NCI-H1417 treated with DMSO at 0.1 percent for 48 hours (cell line): ENCODE measurements at places on chromosomes 1 and 21.
A peak's percentile ranks its signal among the peaks of the same experiment; 100 is the strongest.

DNA sequence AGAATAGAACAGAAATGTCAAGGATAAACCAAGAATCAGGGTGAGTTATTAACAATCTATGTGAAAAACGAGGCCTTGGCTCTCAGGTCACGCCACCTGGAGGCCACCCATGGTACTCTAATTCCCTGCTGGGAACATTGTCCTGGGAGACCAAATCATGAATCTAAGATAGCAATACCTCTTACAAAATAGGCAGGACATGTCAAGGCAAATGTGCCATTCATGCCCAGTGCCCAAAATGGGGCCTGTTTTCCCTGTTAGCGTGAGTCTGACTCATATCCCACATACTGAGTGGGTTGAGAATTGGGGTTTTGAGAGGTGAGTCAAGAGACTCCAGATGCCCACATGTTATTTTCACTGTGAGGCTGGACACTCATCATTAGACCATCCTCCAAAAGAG, 380.8 kb downstream of the HHIPL2 start:
- DNase-seq, result no peak

DNA sequence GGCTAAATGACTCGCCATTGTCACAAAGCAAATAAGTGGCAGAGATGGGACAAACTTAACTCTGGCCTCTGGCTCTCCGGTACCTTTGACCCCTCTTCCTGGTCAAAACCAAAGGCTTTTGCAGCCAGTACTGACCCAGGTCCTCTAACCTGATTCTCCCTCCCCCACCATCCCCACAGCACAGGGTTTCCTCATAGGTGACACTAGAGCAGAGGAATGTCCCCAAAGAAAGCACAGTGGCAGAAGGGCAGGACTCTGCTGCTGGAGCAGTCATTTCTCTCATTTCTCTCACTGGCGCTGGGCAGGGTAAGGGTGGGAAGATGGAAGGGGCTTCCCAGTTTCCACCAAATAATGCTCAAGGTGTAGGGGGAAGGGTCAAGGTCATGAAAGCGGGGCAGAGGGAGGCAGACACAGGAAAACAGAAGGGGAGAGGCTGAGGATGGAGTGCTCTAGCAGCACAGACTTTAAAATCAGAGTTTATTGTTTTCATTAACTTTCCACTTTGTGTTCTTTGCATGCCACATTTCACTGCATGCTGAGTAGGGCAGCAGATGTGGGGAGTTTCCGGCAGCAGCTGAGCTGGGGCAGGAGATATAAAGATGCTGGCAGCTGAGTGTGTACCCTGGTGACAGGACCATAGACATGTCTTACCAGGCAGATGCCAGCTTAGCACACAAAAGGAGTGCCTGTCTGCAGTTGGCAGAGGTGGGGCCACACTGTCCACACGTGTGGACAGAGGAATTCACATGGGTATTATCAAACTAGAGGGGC, 80.5 kb downstream of the FAM78B start:
- no peak for DNase-seq

DNA sequence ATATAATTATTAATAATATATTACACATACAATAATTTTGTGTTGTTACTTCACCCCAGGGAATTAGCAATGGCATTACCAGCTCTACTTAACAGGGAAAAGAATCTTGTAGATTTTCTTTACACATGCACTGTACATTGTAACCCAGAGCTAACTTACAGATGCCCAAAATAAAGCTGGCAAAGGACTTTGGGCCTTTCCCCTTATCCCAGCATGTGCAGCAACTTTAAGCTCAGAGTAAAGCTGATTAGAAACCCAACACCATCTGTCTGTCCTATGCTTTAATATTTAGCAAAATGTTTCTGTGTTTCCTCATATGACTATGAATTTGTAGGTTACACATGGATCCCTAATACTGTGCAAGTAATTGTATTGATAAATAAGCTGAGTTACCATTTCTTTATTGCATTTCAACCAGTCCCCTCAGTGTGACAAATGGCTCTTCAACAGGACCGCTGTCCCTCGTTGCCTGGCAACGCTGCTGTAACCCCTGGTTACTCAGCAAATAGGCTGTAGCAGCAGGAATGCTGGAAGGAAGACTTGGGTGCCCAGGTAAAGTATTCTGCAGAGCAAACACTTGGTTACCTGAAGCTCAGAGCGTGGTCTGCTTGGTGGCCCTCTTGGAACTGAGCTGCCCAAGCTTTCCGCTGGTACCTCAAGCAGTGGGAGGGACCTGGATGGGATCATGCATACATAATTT, at the start of gene USH2A:
USH2A (minus strand) TSS at position 628 of the 700 bp plus-strand sequence. CDS start 1,112 bp downstream, outside the sequence.
- peak; percentile 22 for DNase-seq

GRCh38 chr1:208597571-208597970, 353.4 kb upstream of the PLXNA2 start:
- DNase-seq, result no peak

DNA sequence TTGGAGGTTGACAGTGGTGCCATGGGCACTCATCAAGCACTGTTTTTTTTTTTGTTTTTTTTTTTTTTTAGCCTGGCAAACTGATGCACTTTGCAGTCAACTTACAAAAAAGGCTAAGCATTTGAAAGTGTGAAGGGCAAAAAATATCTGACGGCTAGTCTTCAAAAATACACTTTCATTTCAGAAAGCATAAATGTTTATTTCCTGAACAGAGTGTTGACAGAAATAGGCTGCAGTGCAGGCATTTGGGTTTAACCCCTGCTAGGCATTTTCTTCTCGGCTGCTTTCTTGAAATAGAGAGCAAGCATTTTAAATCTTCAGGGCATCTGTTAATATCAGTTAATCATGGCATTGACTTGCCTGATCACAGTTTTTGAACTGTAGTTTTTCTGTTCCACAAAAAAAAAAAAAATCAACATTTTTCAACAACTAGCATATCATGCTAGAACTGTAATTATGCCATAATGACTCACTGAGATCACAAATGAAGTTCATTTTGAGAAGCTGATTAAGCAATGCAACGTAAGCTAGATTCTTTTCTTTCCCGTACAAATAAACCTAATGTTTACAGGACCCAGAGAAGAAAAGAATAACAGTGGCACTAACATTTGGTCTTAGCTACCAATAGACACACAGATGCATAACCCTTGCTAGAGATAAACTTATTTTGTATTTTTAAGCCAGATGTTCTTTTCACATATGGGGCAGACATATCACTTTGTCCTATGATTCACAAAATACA, 100.4 kb upstream of the USH2A start:
- no peak for DNase-seq

- DNase-seq, result no peak
These were observed 497.4 kb downstream of the DISC1 start for GRCh38 chr1:232123775-232124659.

DNA sequence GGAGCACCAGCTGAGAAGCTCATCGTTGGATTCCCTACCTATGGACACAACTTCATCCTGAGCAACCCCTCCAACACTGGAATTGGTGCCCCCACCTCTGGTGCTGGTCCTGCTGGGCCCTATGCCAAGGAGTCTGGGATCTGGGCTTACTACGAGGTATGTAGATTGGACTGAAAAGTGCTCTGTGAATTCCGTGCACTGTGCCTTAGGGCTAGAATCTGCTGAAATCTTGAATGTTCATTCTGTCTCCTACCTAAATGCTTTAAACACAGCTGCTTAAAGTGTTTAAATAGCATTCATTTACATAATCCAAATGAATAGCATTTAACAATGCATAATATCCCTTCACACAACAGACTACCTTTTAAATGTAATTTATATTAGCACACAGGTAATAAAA, 27.9 kb downstream of the CHIA start:
- DNase-seq, result no peak

GRCh38 chr1:244780311-244780710, 55.1 kb upstream of the COX20 start:
- no peak for DNase-seq

DNA sequence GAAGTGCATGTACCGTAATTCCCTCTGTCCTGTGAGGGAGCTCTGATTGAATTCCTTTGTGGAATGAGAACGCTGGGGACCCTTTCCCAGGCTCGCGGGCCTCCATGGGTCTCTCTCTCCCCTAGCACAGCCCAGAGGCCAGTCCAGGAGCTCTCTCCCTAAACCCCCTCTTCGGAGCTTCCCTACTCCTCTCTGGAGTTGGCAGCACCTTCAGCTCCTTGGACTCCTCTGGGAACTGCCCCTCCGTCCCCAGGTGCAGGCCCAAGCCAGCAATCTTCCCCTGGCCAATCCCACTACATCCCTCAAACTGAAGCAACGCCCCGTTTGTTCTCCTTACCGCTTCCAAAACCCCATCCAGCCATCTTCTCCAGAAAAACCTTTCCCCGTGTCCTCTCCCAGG, 10.5 kb upstream of the SYNC start:
- DNase-seq, result no peak

GRCh38 chr1:215987092-215987875, 420.2 kb downstream of the KCTD3 start:
- no peak for DNase-seq

DNA sequence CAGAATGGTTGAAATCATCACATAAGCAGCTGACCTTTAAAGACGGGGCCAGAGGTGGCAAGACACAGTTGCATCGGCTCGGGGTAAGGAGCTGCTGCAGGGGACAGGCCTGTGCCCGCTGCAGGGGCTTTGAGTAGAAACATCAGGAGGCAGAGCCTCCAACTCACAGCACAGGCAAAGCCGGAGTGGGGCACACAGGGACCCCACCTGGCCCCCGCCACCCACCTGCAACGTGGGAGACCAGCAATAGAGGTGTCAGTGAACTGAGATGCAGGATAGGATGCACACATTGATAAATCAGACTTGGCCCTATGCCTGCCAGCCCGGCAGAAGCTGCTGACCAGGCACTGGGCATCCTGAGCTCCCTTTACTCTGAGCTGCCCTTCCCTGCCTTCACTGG, 257.2 kb downstream of the NPHP4 start:
- DNase-seq, result no peak

GRCh38 chr21:34363733-34364132, at the start of gene KCNE2:
Gene KCNE2 (plus strand): TSS chr21:34364006. CDS start chr21:34370479, 6,473 bp downstream.
- DNase-seq, result no peak

- DNase-seq, result no peak
These were observed 35.9 kb downstream of the CD46 start for GRCh38 chr1:207787776-207788175.

- no peak for DNase-seq
These were observed 179.3 kb downstream of the ZNF326 start for GRCh38 chr1:90174246-90174645.

- no peak for DNase-seq
These were observed 364.7 kb downstream of the LMX1A start for GRCh38 chr1:164991763-164992314.

DNA sequence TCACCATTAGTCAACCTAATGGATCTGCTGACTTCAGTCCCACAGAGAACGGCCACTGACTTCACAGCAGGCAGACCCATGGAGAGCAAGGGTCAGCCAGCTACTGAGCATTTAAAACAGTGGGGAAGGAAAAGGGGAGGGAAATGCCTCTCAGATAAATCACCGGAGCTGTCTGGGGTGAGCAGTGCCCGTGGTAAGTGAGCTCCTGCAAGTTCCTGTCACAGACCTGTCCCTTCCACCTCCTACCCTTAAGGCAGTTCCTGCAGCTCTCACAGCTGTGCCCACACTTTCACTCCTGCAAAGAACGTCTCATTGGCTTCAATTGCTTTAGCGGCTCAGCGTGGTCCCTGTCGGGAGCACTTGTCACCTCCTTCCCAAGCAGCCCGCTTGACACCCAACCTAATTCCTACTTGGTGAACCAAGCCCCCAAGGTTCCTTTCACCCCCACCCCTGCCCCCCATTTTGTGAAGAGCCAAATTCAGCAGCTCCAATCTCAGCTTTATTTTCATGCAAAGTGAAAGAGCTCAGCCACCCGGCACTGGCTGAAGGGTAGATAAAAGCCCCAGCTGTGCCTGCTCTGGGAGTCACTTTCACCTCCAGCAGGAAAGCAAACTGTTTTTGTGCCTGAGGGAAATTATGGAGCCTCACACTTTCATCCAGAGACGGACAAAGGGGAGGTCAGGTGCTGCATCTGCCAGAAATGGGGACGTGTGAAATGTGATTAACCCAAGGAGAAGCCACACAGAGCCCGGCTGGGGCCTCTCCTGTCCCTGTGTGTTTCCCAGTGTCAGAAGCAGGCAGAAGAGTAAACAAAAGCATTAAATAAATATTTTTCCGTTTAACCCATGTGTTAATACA, 306.2 kb downstream of the TTLL7 start:
- DNase-seq, result peak; percentile 11

DNA sequence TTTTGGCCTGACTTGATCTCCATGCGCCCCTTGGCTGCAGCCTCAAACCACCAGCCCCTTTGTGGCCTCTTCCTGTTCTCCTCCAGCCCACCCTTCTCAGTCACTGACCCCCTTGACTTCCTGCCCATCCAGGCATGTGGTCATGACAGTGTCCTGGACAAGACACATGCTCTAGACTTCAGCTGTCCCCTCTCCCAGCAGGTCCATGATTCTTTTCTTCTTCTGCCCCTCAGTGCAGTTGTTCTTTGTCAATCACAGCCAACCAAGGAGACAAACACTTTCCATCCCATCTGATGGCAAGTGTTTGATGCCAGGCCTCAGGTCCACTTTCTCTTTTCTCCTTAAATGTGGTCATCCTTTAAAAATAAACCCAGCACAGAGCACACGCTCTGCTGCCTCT, 49.7 kb downstream of the SYT6 start:
- DNase-seq, result no peak

- DNase-seq, result no peak
These were observed 370.2 kb upstream of the USP24 start for GRCh38 chr1:55585402-55585792.

GRCh38 chr1:204578867-204579664, 62.9 kb downstream of the MDM4 start:
- DNase-seq, result no peak

DNA sequence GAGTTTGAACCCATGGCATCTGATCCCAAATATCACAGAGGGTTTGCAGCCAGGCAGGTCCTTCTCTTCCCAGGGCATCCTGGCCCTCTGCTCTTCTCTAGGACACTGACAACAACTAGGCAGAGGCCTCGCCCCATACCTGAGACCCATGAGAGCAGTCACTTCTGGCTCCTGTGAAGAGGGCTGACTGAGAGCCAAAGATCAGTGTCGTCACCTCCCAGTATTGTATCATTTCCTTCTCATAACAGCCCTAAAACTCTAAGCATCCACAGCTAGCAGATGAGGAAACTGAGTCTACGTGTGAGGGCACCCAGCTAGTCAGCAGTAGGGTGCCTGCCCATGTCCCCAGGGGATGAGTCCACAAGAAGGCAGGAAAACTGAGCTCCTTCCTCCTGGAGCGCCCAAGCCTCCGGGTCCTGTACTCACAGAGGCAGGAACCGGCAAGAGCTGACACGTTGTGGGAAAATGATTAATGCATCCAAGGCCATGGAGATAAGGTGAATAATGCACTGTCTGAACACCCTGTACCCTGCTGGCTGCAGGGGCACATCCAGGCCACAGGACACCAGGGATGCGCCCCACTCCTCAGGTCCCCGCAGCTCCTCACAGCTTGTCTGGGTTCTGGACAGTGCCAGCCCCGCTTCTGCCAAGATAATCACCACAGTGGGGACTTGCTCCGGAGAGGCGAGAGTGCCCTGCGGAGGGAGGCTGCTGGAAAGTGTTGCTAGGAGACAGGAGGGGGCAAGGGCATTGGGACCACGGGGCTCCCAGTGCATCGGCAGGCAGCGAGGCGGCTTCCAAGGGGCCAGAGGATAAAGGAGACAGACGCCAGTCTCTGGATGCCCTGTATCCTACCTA, 340.0 kb downstream of the NPHP4 start:
- DNase-seq, result no peak

GRCh38 chr1:83026745-83027144, 972.2 kb downstream of the TTLL7 start:
- DNase-seq, result no peak

- no peak for DNase-seq
These were observed 178.8 kb downstream of the FGGY start for GRCh38 chr1:59475737-59476136.

GRCh38 chr1:17356387-17357026, 15.5 kb upstream of the PADI6 start:
- no peak for DNase-seq

GRCh38 chr1:71650119-71650518, 569.3 kb upstream of the ZRANB2 start:
- no peak for DNase-seq
